Breast epithelium (tissue), 4 donors: ENCODE measurements at places on chromosomes 5 and 9.

DNA sequence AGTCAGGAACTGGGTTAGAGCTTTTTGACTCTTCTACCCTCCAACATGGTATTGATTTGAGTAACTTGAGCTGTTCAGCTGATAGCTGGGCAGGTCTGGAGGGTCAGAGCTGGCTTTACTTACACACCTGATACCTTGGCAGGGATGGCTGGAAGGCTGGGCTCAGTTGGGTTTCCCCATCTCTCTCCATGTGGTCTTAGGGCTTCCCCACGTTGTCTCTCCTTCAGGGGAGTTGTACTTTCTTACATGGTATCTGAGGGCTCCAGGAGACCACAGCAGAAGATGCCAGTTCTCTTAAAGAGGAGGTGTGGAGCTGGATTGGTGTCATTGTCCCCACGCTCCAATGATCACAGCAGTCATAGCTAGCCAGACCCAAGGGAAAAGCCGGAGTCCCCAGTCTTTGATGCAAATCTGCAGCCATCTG lies 25.6 kb downstream of the ISOC1 start:
- DNase-seq, result no peak

- DNase-seq, result peak; percentile 37
Measured at GRCh38 chr9:136996361-136997292, at the start of gene CLIC3. CLIC3 (minus strand) TSS chr9:136996568; CDS start chr9:136996543, 25 bp downstream.

- no peak for DNase-seq
Measured at GRCh38 chr5:159669559-159669958, 246.7 kb upstream of the ADRA1B start.

- DNase-seq, result no peak
Measured at GRCh38 chr5:34491251-34491620, 164.9 kb upstream of the RAI14 start.

- no peak for DNase-seq
Measured at GRCh38 chr5:104363567-104363966, 801.0 kb upstream of the NUDT12 start.

- DNase-seq, result no peak
Measured at GRCh38 chr9:87857141-87857947, 25.3 kb upstream of the SPATA31E1 start.

DNA sequence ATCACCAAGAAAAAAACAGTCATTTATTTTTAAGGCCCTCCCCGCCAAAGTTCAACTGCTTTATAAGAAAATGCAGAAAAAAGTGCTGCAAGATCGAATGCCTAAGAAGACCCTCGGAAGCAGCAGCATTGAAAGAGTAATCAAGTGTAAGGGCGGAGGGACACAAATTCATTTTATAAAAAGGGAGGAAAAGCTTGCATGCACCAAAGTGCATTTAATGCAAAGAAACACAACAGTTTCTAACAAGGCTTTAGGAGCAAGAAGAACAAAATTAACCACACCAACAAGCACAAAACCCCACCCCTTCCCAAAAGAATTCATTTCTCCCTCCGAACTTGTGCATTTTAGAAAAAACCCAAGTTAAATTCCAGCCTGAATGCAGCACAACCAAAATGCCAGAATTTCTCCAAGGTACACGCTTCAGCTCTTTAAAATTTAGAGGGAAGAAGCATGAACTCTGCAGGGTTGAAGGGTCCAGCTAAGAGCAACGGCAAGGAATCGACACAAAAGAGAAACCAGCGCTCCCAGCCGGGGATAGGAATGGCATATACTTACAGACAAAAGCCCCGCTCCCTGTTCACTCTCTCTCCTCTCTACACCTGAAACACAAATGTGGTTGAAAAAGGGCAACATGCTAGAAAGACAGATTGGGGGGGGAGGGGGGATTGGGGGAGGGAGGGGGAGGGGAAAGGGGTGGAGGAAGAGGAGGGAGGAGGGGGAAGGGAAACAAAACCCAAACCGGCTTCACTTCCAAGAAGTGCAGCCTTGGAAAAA lies at the start of gene NREP:
NREP (minus strand) TSS at position 614 of the 774 bp plus-strand sequence. CDS start 1,422 bp downstream, outside the sequence.
- DNase-seq, result no peak

- no peak for DNase-seq
Measured at GRCh38 chr5:10459080-10460055, 17.7 kb downstream of the ROPN1L start.

DNA sequence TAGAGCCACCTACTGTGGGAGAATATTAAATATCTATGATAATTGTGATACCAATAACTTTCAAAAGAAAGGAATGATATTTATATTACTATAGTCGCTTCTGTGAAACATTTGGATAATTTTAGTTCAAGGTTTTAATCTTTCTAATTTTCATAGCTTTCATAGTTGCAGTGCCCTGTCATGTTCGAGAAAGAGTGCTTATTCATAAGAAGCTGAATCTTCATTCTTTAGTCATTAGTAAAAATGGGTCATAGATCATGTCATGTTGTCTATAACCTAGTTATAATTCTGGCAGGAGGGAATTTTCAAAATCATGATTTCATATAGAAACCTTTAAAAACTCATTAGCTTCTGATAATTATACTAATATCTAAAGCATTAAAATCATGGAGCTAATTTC lies 685.6 kb downstream of the CETN3 start:
- DNase-seq, result no peak

DNA sequence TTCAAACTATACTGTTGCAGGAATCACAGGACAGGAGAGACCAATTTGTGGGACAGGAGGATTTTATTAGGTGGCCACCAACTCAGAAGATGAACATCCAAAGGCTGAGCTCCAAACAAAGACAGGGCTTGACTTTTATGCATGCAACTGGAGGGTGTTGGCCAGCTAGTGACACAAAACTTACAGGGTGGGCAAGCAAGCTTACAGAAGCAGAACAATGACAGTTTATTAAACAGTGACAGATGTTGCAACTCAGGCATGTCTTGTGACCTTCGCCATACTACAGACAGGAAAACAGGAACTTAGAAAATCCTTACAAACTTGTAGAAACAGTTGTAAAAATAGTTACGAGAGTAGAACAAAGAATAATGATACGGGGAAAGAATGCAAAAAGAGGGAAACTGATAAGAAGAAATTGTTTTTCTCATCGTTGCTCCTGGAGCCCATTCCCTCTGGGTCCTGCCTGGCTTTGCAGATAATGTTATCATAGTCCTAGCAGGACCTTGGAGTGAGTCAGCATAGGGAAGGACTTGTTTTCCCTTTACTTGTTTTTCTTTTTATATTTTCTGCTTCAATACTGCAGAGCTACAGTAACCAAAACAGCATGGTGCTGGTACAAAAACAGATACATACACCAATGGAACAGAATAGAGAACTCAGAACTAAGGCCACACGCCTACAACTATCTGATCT lies 2083.0 kb upstream of the ACO1 start:
- DNase-seq, result no peak

- DNase-seq, result peak; percentile 12
Measured at GRCh38 chr5:150077060-150077459, 9.3 kb downstream of the CSF1R start.
